ENCODE measurements at places on chromosomes 7 and 10.

GRCh38 chr10:114356751-114357514 is 47.4 kb downstream of the AFAP1L2 start:
- DNase-seq, result no peak

DNA sequence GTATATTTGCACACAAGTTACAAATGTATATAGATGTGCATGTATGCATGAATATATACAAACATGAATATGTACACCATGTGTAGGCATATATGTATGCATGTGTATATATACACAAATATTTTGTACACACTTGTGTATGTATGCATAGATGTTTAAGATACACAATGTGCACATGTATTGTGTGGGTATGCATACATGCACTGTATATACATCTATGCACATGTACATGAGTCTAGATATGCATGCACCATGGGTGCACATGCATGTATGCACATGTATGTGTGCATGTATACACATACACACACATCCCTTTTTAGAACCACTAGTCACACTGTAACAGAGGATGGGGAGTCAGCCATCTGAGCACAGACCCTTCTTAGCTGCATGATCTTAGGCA is 249.4 kb downstream of the COBL start:
- no peak for DNase-seq

GRCh38 chr7:145293228-145293701 is 457.4 kb upstream of the TPK1 start:
- DNase-seq, result no peak

DNA sequence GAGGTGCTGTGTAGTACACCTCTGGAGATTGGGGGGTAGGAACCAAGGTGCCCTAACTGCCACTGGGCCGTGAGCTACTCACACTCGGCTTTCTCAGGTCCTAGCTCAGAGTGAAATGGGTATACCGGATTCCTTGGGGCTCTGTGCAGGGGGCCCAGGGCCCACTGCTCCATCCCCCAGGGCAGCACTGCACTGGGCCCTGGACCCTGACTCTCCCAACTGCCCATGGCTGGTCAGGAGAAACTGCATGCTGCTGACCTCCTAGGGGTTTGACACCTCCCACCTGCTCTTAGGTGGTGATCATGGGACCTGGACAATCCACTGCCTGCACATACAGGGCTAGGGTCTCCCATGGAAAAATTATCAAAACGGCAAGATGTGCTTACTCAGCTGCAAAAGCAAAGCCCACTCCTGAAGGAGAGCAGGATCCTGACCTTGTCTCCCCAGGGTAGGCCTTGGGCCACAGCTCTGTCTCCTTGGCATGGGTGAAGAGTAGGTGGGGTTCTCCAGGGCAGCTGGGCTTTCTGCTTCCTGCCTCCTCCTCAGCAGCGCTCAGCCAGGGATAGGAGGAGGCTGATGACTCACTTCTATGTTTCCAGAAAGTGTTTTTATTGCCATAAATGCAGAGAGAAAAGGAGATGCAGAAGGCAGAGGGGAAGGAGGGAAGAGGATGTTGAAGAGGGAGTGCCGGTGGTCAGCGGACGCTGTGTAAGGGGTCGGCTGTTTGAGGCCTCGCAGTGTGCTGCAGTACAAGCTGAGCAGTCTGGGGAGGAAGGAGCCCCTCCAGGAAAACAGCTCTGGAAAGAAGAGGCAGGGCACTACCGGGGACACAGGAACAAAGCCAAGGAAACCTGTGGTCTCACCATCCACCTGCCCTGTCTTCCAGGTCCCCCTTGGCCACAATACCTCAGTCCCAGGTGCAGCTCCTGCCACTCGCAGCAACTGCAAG is 107.8 kb downstream of the ARHGAP22 start:
- DNase-seq, result no peak

- no peak for DNase-seq
Observed at GRCh38 chr10:60490013-60490412, 100.3 kb upstream of the ANK3 start.

DNA sequence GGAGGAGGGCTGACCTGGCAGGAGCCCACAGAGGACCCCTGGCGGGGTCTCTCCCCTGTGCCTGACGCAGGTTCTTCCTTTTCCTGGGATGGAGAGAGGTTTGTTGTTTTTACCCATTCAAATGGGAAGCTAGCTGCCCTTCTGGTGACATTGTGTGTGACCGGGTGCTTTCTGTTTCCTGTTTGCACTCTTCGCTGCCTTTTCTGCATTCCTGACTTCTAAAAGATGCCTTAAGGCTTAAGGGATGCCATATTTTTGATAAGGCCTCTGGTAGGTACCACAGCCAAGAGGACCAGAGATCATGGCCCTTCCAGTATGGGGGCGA is 20.3 kb downstream of the ZNF783 start:
- no peak for DNase-seq

DNA sequence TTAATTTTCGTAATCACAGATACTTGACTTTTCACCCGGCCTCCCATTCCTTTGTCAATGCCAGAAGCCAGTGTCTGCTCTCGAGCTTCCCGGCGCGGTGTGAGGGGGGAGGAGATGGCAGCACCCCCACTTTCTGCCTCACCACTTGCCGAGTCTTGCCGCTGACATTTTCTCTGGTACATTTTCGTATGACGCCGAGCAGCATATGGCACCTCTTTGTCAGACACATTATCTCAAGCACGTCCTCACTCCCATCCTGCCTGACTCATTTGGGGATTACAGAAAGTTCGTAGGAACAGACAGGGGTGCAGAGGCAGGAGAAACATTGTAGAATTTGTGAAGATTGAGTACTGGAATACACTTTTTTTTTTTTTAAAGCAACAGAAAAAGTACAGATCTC is 60.8 kb upstream of the SORCS3 start:
- DNase-seq, result no peak

Measured in stimulated activated CD8-positive, alpha-beta memory T cell treated with anti-CD3 and anti-CD28 coated beads, Interleukin-15, amount 100 ng/mL, for 24 hours (primary cell).